ENCODE measurements at places on chromosomes 6 and 20. TPM values are rescaled to one million over a fixed set of nuclear protein-coding genes. Genes with fewer than 3 reads are reported as not detected.
A peak's percentile ranks its signal among the peaks of the same experiment; 100 is the strongest.

DNA sequence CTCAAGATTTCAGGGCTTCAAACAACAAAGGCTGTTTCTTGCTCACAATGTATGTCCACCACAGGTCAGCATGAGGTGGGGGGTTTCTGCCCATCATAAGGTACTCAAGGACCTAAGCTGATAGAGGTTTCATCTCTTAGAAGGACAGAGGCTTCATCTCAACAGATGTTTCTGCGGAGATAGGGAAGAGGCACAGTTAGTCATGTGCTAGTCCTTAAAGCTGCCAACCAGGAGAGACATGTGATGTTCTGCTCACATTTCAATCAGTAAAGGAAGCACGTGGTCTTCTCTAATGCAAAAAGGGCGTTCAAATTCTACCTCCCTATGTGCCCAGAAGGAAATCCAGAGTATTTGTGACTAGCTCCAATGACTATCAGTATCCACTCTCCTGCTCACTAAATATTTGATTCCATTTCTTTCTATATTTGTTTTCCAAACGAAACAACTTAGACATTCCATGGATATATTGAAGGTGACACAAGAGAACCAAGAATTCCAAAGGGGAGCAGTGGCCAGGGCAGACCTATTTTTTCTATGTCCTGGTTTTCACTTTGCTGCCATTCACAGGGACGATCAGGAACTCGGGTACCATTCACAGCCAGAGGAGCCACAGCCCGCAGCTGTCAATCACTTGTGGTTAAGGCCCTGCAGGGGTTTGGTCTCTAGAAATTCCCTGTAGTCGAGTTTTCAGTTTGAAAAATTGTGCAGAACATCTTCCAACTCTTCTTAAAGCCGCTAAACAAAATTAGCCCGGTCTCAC lies 173.2 kb upstream of the FOXA2 start:
- no peak for DNase-seq

DNA sequence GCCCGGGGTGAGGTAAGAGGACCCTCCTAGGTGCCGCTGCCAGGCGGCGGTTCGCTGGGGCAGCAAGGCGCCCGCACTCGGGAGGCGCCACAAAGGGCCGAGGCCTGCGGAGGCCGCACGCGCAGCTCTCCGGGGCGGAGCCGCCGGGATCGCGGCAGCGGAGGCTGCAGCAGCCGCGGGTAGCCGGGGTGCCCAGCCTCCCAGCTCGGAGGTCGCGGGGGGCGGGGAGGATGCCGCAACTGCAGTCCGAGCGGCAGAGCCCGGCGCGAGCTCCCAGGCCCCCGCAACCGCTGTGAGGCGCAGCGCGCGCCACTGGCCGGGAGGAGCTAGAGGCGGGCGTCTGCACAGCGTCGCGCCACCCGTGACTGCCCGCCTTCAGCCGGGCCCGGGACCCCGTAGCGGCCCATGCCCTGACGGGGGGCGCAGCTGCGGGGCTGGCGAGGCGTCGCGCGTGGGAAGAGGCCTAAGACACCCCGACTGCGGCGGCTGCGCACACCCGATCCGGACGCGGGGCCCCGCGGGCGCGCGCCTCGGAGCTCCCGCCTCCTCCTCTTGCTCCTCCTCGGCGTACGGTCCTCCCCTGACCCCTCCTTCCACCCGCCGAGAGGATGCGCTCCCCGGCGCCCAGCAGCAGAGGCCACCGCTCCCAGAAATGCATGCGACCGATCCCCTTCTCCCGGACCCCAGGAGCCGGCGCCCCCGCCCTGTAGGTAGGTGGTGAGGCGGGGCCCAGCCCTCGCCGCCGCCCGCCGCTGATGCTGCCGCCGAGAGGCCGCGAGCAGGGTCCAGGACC lies at the start of gene NCOA7:
TSS of gene NCOA7 (plus strand) at position 603 of the 793 bp plus-strand sequence. CDS start 24,395 bp downstream, outside the sequence.
- peak; percentile 77 for DNase-seq

DNA sequence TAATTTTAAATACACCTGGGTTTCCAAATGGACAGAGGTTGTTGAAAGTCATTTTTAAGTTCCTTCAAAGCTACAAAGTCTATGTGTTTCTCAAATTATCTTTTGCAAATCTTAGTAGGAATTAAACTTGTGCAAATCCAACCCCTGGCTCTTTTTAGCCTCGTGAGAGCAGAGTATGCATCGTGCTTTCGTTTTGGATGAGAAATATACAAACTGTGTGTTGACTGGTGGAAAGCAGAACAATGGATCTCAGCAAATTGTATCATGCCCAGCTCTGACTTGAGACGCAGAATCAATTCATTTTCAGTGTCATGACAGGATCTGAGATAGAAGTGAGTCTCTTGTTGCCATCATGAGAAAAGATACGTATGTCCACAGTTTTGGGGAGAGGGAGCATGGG lies 542.4 kb upstream of the FLRT3 start:
- no peak for DNase-seq

- no peak for DNase-seq
These were observed 384.8 kb downstream of the ADGRB3 start for GRCh38 chr6:69019832-69020231.

DNA sequence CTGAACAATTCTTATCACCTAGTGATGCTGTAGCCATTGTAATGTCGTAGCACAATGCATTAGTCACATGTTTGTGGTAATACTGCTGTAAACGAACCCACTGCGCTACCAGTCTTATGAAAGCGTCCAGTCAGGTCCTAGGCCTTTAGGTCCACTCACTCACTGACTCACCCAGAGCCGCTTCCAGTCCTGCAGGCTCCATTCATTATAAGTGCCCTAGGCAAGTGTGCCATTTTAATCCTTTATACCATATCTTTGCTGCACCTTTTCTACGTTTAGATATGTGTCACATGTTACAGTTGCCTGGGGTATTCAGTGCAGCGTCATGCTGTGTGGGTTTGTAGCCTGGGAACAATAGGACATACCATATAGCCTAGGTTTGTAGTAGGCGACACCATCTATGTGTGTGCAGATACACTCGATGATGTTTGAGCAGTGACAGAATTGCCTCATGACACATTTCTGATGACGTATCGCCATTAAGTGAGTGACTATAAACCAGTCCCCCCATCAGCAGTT lies 15.4 kb downstream of the IGF2R start:
- DNase-seq = no peak

DNA sequence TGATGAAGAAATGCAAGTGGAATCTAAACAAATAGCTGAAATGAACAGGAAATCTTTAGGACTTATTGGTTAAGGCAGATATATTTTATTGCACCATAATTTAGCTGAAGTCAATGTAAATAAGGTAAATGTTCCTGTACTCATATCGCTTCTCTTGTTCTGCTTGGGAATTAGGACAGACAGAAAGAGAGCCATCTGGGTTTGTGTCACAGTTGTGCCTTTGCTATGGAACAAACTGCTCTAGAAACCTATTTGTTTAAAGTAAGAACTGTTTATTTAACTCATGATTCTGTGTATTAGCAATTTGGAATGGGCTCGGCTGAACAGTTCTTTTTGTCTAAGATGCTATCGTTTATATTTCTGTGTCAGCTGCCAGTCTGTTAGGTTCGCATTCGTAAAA lies 143.8 kb upstream of the KHDRBS2 start:
- DNase-seq = no peak

- DNase-seq = no peak
These were observed 47.2 kb upstream of the IPCEF1 start for GRCh38 chr6:154403788-154404187.

DNA sequence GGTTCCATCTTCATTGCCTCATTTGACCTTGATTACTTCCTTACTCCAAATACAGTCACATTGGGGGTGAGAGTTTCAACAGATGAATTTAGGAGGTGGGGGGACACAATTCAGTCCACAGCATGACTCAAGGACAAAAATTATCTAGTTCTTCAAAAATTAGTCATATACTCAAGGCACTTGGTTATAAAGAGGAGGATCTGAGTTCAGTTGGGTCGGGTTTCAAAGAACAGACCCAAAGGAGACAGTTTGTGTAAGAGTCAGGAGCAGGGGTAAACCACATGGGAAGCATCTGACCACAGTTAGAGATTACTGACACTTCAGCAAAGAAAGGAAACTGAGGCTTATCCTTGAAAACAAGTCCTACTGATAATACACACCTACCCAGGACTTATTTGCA lies 138.0 kb downstream of the TBC1D7 start:
- no peak for DNase-seq

- no peak for DNase-seq
These were observed 41.5 kb upstream of the ZNFX1 start for GRCh38 chr20:49319208-49319809.

- no peak for DNase-seq
These were observed 9.0 kb downstream of the UQCC2 start for GRCh38 chr6:33702345-33702977.

DNA sequence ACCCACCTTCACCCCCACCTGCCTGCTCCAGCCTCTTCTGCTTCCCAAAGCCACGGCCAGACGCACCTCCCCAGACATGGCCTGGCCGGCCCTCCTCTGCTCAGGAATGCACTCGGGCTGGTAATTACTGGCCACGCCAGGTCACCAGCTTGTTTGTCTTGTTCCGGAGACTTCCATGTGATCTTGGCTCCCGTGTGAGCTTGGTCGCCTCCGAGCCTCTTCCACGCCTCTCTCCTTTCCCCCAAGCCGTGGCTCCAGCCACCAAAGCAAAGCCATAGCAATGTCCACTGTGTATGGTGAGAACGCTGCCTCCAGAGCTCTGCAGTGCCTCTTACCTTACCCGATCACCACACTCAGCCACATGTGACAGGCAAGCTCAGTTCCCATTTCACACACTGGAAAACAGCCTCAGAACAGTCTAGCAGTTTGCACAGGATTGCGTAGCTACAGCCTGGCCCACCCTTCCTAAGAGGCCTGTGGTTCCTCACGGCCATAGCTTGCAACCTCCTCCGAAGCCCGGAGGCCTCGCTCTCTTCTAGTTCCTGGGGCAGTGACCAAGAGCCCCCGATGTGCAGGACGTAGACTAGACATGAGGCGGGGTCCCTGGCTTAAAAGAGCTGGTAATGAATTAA lies 48.1 kb upstream of the AFDN start:
- no peak for DNase-seq

- DNase-seq = no peak
These were observed 87.7 kb upstream of the UFL1 start for GRCh38 chr6:96433950-96434349.

DNA sequence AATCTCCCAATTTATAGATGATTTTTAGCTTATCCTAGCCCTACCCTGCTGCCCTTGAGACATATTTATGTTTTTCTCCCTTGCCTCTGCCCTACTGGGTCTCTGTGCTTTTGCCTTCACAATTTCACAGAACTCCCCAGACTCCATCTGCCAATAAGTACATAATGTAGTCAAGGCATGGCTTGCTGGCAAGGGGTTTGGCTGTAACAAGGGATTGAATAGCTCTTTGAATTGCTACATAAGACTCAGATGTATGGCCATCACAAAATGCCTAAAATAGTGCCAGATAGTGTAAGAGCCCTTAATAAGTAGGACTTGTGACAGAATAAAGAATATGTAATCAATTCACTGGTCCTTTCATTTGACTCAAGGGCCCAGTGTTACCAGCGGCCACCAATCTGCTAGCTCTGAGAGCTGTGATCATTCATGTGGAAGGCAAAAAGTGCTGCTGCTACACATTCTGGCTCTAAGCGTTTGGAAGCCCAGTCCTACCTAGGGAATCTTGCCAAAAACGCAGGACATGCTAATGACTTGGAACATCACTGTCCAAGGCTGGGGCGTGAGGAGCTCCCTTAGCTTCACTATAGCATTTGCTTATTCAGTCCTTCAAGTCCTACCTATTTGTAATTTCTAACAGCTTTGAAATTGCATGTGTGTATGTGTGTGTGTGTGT lies 20.5 kb downstream of the CLVS2 start:
- no peak for DNase-seq

FNDC11 gene
- total RNA-seq = 6.1 TPM

CCN5 gene
- total RNA-seq = not detected

MYH7B gene
- total RNA-seq = not detected

BPIFB1 gene
- total RNA-seq = not detected

SLC16A10 gene
- total RNA-seq = 11.0 TPM

IYD gene
- not detected for total RNA-seq

VSTM2L gene
- 201 TPM for total RNA-seq

FOXQ1 gene
- total RNA-seq = 1.2 TPM

COX4I2 gene
- 1.2 TPM for total RNA-seq

Data from frontal cortex (tissue), 4 donors.